ENCODE measurements at places on chromosomes 11 and 22.

GRCh38 chr11:65376138-65376713 is 6.2 kb downstream of the SLC25A45 start:
- no peak for DNase-seq

DNA sequence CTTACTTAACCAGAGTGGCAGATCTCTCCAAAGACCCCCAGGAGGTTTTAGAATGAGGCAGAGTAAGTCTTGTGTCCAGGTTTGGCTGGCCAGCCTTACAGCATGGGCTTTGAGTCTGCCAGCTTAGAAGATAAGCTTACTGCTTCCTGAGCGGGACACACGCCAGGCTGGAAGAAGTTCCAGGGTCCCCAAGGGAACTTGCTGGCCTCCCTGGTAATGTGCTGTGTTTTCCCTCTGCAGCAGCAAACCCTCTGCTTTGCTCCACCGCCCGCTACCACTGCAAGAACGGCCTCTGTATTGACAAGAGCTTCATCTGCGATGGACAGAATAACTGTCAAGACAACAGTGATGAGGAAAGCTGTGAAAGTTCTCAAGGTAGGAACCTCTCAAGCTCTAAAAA is 154.2 kb downstream of the LDLRAD3 start:
- DNase-seq, result no peak

DNA sequence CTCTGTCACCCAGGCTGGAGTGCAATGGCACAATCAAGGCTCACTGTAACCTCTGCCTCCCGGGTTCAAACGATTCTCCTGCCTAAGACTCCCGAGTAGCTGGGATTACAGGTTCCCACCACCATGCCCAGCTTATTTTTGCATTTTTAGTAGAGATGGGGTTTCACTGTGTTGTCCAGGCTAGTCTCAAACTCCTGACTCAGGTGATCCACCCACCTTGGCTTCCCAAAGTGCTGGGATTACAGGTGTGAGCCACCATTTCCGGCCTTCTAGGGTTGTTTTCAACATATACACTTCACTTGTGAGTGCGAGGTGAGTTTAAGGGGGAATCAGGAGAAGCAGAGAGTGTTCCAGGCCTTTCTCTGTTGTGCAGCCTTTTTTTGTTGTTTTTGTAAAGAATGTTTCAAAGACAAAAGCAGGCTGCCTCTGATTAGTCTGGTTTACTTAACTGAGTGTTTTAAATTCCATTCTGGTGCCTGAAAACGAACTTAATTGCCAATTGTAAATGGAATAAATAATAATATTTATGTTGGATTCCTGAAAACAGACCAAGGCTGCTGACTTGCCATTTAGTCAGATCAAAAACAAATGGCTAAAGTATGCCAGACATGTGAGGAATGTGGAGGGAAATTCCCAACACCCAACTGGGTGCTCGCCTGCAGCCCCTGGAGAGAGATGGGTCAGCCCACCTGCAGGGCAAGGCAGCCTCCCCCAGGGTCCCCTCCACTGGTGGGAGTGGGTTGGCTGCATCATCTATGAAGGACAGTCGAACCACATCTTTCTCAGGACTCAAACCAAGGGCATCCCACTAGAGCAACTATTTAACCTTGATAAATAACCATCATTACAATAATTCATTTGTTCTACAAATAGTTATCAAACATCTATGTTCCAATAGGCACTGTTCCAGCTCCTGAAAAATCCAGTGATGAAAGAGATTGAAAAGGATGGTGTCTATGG is 4.6 kb upstream of the RANGAP1 start:
- no peak for DNase-seq

DNA sequence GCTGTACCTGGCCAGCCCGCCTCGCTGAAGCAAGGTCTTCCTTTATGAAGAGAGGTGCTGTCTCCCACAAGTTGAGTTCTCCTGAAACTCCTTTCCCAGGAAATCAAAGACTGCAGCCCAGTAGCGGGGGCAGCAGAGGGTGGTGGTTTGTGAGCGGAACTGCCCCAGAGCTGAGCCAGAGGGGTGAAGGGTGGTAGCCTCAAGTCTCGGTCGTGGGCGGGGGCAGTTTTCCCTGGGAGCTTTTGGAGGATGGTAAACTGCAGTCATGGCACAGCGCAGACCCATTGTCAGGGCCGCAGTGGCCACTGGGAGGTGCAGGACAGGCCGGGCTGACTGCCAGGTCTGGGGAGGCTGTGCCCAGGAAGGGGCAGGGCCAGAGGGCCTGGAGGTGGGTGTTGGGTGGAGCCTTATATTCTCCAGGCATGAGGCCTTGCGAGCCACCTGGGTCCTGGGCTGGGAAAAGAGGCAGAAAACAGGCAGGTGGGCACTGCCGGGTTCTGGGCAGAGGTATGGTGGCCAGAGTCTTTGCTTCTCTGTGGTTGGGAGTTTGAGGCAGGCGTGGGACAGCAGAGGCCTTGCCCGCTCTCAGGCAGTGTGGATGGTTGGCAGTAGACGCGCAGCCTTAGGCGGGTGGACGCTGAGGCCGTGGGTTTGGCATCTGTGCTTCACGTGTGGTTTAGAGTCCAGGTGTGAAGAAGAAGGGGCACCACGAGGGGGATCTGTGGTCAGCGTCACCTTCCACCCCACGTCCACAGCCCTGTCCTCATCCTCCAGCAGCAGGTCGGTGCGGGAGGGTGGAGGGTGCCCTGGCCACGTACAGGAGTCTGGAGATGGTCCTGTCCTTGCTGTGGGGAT is 1176.4 kb downstream of the BRD1 start:
- no peak for DNase-seq

- DNase-seq, result no peak
Measured at GRCh38 chr11:18367431-18367830, 26.9 kb upstream of the LDHA start.

- no peak for DNase-seq
Measured at GRCh38 chr11:63554877-63555223, 8.3 kb downstream of the PLAAT2 start.

DNA sequence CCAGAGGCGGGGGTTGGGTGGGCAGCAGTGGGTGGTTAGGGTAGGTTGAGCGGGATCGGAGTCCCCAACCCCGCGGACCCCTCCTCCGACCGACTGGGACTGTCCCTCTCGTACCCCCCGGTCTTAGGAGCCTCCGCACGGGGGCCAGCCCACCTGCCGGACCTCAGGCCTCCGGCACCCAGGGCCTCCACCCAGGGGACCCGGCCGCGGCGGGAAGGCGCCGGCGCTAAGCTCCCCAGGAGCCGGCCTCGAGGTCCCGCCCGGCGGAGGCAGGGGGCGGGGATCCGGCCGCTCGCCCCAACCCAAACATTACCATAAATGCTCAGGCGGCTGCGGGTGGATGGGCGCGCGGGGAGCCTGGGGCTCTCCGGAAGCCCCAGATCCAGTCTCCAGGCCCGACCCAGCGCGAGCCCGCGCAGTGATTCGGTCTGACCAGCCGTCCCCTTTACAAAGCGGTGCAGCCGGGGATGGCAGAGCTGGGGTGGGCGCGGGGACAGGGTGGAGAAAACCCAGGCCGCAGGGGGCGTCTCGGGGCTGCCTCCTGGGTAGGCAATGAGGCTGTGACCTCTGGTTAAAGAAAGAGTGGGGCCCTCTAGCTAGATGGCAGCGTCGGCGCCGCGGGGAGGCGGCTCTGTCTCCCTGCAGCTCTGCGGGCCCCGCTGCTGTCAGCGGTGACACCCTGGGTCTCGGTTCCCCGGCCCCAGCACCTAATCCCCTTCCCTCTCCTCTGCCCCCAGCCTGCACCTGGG is 4.0 kb upstream of the MCAM start:
- peak; percentile 73 for DNase-seq

- no peak for DNase-seq
Measured at GRCh38 chr11:71331631-71332030, 79.3 kb upstream of the SHANK2 start.

DNA sequence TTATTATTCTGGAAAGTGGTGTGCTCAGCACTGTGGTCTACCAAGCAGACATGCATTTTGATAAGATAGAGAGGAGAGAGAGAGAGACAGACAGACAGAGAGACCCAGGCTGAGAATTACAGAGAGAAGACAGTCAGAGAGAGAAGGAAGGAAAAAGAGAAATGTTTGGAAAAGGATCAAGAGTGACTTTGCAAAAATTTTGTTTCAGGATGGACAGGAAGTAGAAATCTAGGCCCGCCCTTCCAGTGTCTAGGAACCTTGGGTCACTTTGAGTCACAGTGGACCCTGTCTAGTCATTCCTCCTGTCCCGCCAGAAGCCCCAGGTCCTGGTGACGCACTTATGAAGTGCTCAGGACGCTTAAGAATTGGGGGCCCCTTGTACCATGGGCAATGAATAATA is 166.7 kb downstream of the ST3GAL4 start:
- DNase-seq, result no peak

DNA sequence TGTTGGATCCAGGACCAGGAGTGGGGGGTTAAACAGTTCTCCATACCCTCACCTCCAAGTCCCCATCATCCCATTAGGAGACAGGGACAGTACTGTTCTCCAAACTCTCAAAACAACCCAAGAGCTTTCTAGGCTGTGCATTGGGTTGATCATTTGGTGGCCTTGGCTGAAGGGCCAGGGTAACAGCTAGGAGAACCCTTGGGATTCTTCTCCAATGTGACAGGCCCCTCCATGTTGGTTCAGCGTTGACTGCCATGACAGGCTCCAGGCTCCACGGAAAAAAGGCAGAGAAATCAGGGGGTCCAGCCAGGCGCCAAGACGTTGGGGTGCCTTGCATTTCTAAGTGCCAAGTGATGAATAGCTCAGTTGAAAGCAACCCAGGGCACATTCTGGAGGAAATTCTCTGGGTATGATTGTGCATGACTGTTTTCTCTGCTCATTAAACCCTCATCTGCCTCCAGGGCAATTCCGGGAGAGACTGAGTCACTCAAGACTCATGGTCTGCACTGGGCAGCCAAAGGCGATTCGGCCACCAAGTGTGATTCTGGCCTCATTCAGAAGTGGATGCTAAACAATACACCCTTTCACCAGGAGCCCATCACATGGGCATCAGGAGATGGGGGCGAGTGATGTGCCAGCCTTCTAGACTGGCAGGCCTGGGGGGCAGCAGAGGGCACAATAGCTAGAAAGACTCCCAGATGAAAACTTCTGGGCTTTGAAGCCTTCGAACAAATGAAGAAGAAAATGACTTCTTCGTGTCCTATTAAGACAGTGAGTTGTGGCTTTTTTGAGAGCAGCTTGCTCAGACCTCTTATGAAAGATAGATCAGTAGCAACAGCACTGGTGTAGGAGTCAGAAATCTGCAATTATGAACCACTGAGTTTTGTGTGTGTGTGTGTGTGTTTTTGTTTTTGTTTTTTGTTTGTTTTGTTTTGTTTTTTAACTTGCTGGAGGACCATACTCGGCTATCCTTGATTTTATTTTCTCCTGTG is 27.7 kb downstream of the CD44 start:
- no peak for DNase-seq

GRCh38 chr11:61367406-61367805 is 5.2 kb downstream of the TMEM138 start:
- peak; percentile 84 for DNase-seq

DNA sequence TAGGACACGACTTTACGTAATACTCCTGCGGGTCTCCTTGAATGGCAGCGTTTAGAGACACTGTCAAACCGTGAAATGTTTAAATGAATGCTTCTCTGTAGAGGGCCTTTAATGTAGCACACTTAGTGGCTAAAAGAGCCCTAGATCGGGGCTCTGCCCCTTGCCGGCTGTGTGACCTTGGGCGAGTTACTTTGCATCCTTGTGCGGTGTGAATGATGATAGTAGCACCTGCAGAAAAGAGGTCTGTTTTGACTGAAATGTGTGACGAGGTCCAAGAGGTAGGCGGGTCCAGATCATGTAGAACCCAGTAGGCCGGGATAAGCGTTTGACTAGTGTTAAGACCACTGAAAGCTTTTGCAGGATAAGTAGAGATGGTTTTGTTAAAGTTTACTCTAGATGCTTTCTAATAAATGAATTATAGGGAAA is 866 bp downstream of the MED17 start:
- peak; percentile 31 for DNase-seq

DNA sequence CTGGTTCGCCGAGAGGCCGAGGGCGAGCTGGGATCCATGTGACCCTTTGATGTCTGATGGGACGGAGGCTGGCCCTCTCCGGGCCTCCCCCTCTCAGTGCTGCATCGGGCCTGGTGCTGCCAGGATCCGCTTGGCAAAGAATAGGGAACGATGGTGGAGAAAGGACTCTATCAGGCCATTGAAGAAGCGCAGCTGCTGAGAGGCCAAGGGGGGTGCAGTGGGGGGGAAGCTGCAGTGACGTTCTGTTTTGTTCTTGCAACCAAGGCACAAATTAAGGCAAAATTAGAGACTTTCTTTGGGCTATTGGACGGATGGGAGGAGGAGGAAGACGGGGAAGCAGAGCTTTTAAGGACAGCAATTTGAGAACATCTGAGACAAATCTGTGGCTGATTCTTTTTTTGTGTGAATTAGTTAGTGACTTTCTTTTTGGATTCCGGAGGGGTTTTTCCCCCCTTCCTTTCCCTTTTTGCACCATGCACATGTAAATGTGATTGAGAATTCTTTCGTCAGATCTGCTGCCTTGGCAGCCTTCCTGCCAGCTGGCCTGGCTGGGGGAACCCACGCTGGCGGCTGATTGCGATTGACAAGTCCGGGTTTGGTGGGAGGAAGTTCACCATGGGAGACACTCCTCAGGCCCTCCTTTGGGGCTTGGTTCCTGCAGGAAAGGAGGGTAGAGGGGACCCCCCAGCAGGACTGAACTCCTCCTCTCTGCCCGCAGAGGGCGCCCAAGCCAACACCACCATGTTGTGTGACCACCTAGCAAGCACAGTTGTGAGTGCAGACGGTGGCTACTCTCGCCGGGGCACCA is 214.6 kb downstream of the NTM start:
- peak; percentile 34 for DNase-seq

DNA sequence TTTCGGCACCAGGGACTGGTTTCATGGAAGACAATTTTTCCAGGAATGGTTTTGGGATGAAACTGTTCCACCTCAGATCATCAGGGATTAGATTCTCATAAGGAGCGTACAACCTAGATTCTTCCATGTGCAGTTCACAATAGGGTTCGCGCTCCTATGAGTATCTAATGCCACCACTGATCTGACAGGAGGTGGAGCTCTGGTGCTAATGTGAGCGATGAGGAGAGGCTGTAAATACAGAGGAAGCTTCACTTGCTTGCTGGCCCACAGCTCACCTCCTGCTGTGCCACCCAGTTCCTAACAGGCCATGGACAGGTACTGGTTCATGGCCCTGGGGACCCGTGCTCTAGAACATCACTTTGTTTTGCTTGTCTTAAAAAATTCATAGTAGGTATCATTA is 41.8 kb upstream of the AMPD3 start:
- peak; percentile 71 for DNase-seq

- peak; percentile 73 for DNase-seq
Measured at GRCh38 chr11:66728693-66729385, at the start of gene SPTBN2. Gene SPTBN2 (minus strand): TSS chr11:66729216. CDS start chr11:66721240, 7,976 bp downstream.

GRCh38 chr22:33923660-33924246 is 3.5 kb upstream of the LARGE1 start:
- peak; percentile 93 for DNase-seq

GRCh38 chr22:49227670-49228069 is 600.0 kb downstream of the BRD1 start:
- DNase-seq, result no peak

GRCh38 chr11:2208691-2209369 is 37.2 kb upstream of the TH start:
- no peak for DNase-seq

DNA sequence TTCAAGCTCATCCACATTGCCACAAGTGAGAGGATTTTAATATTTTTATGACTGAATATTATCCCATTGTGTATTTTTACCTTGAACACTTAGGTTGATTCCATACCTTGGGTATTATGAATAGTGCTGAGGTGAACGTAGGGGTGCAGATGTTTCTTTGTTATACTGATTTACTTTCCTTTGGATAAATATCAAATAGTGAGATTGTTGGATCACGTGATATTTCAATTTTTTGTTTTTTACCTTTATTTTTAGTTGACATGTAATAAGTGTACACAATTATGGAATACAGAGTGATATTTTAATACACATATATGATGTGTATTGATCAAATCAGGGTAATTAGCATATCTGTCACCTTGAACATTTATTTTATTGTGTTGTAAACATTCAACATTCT is 8.1 kb downstream of the OR10W1 start:
- DNase-seq, result no peak

Measured in NCI-H82 (cell line).